ENCODE measurements at places on chromosomes 7 and 10. TPM values are rescaled to one million over a fixed set of nuclear protein-coding genes. Genes with fewer than 3 reads are reported as not detected.

GBX1 gene
- total RNA-seq: not detected

EPHB4 gene
- 49.1 TPM for total RNA-seq

APBB1IP gene
- total RNA-seq: not detected

MYH16 gene
- not detected for total RNA-seq

CNPY1 gene
- not detected for total RNA-seq

GRCh38 chr7:94067506-94067905, 63.4 kb upstream of the BET1 start:
- no peak for DNase-seq

DNA sequence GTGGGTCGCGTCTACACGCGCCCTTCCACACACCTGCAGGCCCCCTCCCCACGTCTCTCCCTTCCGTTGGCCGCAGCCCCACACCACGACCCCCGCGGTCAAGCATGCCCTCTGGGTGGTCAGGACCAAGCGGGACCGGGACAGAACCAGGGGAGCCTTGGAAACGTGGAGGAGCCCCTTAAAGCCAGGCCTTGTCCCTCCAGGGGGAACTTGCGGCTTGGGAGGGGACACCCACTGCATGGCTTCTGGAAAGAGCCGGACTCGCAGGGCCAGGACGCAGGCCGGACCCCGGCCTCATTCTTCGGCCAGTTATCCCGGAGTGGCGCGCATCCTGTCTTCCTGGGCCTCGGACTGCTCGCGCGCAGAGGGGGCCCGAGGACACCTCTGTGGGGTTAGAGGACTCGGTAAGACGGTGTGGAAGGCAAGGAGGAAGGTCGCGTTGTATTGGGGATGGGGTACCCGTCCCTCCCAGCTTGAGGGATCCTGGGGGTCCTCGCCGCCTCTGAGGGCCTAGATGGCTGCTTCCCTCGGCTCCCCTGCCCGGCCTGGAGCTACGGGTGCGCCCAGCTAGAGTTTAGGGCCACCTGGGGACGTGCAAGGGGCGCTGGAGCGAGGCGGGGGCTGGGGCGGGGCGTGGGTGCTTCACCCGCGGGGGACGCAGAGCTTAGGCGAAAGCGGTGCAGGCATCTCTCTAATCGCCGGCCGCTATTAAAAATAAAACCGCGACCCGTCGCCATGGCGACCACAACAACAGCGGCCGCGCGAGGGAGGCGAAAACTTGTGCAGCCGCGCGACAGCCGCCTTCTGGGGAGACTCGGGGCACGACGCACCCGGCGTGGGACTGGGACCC, 1.8 kb upstream of the PDGFA start:
- DNase-seq: no peak

DNA sequence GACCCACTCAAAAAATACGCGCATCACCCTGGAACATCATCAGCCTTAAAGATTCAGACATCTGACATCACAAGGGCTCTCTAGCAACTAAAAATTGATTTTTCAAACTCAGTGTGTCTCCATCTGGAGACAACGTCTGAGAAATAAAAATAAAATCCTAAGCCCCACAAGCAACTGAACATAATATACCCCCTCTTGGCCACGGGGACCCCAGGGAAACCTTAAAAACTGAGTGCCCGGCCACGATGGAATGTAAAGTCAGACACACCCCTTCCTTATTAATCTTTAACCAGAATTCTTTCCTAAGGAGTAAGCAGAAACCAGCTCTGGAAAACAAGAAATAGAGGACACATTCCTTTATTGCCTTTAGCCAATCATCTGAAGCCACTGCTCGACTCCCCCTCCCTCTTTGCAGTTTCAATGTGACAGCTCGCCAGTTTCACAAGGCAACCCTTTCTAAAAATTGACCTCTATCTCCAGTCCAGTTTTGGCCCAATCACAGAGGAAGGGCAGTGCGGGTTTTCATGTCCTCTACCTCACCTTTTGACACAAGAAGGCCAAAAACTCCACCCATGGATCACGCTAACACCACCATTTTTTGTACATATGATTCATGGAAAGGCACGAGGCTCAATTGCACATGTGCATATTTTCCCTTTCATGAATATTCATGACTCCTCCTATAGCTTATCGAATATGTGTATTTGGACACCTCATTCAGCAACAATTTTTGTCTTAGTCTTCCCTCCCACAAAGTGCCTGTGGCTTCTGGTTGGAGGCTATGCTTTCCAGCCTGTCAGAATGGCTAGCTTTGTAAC, 24.2 kb downstream of the IFIT3 start:
- no peak for DNase-seq
